Thymus (tissue), 14 donors: ENCODE measurements at places on chromosomes 6 and 20. TPM values are rescaled to one million over a fixed set of nuclear protein-coding genes. Genes with fewer than 3 reads are reported as not detected.

Gene MROH8
- 2.8 TPM for total RNA-seq

GRCh38 chr6:139595183-139595582, 220.7 kb upstream of the CITED2 start:
- H3K27me3 ChIP-seq = no peaks in the 10 kb centered on the region
- no peak overlapping the region for H3K27ac ChIP-seq
- H3K4me1 ChIP-seq = no peaks in the 10 kb centered on the region
- H3K36me3 ChIP-seq = no peaks in the 10 kb centered on the region
- H3K4me3 ChIP-seq = no peak overlapping the region

DNA sequence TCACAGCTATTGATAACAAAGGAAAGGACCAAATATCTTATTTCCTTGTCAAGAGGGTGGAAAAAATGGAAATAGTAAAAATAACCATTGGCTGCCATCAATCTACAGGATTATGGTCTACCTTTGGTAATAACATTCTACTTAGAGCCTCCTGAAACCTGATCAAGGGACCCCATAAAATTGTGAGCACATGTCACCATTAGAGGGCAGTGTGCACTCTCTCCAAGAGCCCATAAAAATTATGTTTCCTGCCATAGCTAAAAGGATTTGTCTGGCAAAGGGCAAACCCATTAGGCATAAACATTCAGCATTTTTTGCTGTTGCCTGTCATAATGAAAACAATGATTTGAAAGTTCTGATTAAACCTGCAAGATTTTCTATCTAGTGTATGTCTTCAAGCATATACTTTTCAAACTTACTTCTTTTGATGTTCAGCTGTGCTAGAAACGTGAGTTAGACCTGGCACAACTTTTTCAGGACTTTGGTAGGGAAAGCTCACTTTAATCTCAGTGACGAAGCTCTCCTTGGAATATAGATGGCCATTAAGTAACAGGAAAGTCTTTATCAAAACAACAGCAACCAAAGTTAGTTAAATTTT, 120.7 kb upstream of the ZFP64 start:
- no peak overlapping the region for H3K27ac ChIP-seq
- H3K36me3 ChIP-seq = no peaks in the 10 kb centered on the region
- H3K4me3 ChIP-seq = no peak overlapping the region
- H3K27me3 ChIP-seq = peaks cover 3% of the 10 kb centered on the region
- H3K4me1 ChIP-seq = no peaks in the 10 kb centered on the region

- H3K4me1 ChIP-seq = no peaks in the 10 kb centered on the region
- no peaks in the 10 kb centered on the region for H3K27me3 ChIP-seq
- no peaks in the 10 kb centered on the region for H3K36me3 ChIP-seq
- H3K4me3 ChIP-seq = no peak overlapping the region
- DNase-seq = no peak
Measured at GRCh38 chr20:63759377-63759901, 19.9 kb downstream of the SLC2A4RG start.

GRCh38 chr6:26056583-26057350, 30.5 kb upstream of the HFE start:
- no peaks in the 10 kb centered on the region for H3K36me3 ChIP-seq
- no peaks in the 10 kb centered on the region for H3K27me3 ChIP-seq
- peaks cover 20% of the 10 kb centered on the region for H3K4me1 ChIP-seq
- DNase-seq = peak; percentile 87
- peak overlapping the region; percentile 71 for H3K4me3 ChIP-seq
- H3K27ac ChIP-seq = peak overlapping the region; percentile 100
